ENCODE measurements at places on chromosomes 2 and 18.

GRCh38 chr18:26777351-26778053, 88.0 kb downstream of the AQP4 start:
- no peaks in the 10 kb centered on the region for H3K4me1 ChIP-seq
- H3K27ac ChIP-seq, result no peak overlapping the region
- H3K36me3 ChIP-seq, result no peaks in the 10 kb centered on the region
- H3K4me3 ChIP-seq, result no peak overlapping the region
- DNase-seq, result no peak

- DNase-seq, result no peak
- H3K27me3 ChIP-seq, result no peaks in the 10 kb centered on the region
- H3K4me3 ChIP-seq, result no peak overlapping the region
- no peaks in the 10 kb centered on the region for H3K4me1 ChIP-seq
- no peak overlapping the region for H3K27ac ChIP-seq
Measured at GRCh38 chr2:37274359-37274965, 43.0 kb downstream of the NDUFAF7 start.

DNA sequence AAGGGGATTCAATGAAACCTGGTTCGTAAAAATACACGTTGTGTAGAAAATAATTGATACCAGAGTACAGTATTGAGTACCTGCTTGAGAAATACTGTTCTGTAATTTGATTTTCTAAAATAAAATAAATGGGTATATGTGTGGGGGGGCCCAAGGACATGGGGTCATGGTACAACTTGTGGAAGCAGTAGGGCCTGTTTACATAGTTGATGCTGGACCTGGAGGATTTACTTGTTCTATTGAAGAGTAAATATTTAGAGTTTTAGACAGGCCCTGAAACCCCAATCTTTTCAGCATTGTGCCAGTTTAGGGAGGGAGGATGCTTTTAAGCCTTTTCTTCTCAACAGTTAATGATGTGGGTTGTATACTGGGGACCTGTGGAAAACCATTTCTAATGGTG, 11.7 kb downstream of the CERS6 start:
- no peaks in the 10 kb centered on the region for H3K27me3 ChIP-seq
- no peak overlapping the region for H3K27ac ChIP-seq
- H3K4me1 ChIP-seq, result peaks cover 51% of the 10 kb centered on the region
- H3K36me3 ChIP-seq, result peaks cover 2% of the 10 kb centered on the region
- DNase-seq, result no peak

DNA sequence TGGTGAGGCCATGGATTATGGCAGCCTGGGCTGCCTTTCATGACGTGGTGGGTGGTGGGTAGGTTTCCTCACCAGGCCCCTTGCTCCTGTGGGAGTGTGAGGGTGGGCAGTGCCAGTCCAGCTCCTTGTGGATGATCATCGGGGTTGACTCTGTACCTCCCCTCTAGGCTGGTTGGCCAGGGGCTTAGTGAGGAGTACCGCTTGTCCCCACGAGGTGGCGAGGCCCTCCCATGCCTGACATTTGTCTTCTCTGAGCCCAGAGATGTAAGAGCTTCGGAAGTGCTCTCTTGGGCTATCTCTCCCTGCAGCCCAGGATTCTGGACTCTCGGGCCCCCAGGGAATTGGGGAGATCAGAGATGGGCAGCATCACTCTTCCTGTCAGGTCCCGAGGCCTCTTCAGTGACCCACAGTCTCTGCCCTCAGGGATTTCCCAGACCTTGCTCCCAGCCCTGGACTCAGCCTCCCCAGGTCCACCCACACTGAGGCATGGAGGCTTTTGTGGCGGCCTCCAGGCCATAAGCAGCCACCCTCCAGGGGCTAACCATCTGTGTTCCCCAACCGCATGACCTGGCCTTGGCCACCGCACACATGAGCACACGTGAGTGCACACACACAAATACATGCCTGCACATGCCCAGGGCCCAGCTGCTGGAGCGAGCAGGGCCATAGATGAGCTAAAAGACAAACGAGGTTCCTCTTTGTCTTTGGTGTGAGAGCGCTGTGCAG, 6.5 kb downstream of the SPR start:
- H3K36me3 ChIP-seq, result peaks cover 4% of the 10 kb centered on the region
- DNase-seq, result peak; percentile 67
- no peak overlapping the region for H3K4me3 ChIP-seq
- H3K27ac ChIP-seq, result no peak overlapping the region

DNA sequence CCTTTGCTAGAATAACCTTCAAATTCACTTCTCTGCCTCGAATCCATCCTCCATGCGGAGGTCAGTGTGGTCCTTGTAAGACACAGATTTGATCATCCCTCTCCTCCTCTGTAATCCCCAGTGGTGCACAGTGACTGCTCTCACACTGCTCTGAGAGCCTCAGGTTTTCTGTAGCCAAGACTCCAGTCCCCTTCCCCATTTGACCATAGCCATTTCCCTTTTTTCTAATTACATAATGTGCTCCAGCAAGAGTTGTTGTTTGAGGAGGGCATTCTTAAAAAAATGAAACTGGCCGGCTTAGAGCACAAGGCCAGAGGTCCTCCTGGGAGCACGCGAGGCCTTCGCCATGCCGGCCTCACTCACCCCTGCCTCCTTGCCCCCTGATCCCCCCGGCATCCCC, 34.7 kb upstream of the LPIN1 start:
- no peak overlapping the region for H3K27ac ChIP-seq
- DNase-seq, result no peak
- H3K27me3 ChIP-seq, result peaks cover 3% of the 10 kb centered on the region
- no peaks in the 10 kb centered on the region for H3K36me3 ChIP-seq

DNA sequence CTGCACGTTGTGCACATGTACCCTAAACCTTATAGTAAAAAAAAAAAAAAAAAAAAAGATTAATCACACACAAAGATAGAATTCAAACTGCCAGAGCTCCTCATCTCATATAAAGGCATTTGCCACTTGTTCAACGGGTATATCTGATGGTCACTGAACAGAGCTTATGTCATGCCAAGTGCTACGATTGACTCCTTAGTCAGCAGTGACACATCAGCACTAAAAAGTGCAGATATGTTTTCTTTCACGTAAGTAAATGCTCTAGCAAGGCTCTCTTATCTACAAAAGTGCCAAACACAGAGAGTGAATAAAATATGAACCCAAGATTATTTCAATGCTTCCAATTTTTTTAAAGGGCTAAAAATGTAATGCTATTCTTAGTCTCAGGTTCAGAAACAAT, 1.1 kb downstream of the LMAN1 start:
- no peaks in the 10 kb centered on the region for H3K27me3 ChIP-seq
- peak overlapping the region; percentile 83 for H3K4me3 ChIP-seq
- H3K4me1 ChIP-seq, result peaks cover 31% of the 10 kb centered on the region

Measured in activated CD4-positive, alpha-beta memory T cell treated with anti-CD3 and anti-CD28 coated beads for 36 hours (primary cell).